ENCODE measurements at places on chromosomes 12 and 14.

GRCh38 chr12:66061557-66062289 lies 68.8 kb downstream of the LLPH start:
- DNase-seq: no peak

GRCh38 chr12:94768398-94769046 lies 118.2 kb upstream of the TMCC3 start:
- no peak for DNase-seq

DNA sequence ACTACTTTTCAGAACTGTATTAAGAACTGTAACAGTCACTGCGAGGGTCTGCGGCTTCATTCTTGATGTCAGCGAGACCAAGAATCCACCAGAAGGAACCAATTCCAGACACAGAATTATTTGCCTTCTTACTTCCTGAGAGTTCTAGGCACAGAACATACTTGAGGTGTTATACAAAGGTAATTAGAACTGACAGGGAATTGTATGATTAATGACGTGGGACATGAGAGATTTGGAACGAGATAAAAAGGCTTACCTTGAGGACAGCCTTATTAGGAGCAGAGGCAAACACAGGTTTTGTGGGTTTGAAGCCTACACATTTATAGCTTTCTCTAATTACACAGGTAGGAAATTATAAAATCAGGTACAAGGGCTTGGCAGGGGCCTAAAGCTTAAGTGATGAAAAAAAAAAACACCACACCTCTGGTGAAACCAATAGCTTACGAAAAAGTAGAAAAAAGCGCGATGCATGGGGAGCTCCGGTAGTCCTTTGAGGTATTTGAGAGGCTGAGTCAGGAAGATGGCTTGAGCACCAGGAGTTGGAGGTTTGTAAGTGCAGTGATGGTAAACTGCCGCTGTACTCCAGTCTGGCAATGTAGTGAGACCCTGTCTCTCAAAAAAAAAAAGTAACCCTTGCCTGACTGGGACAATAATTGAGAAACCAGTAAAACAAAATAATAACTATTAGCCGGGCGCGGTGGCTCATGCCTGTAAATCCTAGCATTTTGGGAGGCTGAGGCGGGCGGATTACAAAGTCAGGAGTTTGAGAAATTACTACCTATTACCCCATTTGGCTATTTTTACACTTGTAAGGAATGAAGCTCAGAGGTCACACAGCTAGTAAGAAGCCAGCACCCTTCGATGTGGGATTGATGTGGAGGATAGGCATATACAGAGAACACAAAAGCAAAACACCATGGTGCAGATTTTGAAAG lies 795 bp upstream of the ACOT2 start:
- DNase-seq: no peak

DNA sequence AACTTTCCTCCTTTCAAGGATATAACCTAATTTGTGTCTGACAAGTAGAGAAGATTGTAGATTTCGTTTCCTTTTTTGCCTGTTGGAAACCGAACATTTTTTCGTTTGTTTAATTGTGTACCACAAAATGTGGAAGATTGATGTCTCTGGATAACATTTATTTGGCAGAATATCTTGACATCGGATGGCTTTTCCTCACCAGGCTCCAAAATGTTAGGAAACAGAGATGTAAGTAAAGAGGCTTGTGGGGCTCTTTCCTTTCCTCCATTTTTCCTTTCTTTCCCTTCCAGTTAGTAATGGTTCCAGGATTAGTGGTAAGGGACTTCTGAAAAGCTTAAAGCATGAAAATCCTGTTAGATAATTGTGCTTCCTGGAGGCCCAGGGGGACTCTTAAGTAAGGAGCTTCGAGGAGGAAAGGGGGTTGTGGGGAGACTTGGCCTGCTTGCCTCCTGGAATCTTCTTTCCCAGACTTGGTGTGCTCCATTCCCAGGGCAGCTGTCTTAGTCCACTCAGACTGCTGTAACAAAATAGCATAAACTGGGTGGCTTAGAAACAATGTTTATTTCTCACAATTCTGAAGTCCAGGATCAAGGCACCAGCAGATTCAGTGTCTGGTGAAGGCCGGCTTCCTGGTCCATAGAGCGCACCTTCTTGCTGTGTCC lies 243.1 kb upstream of the PWP1 start:
- DNase-seq: no peak

GRCh38 chr14:74637178-74637550 lies 25.1 kb upstream of the LTBP2 start:
- no peak for DNase-seq
